Right renal pelvis (tissue), 4 donors: ENCODE measurements at places on chromosomes 11 and 22. TPM values are rescaled to one million over a fixed set of nuclear protein-coding genes. Genes with fewer than 3 reads are reported as not detected.

DNA sequence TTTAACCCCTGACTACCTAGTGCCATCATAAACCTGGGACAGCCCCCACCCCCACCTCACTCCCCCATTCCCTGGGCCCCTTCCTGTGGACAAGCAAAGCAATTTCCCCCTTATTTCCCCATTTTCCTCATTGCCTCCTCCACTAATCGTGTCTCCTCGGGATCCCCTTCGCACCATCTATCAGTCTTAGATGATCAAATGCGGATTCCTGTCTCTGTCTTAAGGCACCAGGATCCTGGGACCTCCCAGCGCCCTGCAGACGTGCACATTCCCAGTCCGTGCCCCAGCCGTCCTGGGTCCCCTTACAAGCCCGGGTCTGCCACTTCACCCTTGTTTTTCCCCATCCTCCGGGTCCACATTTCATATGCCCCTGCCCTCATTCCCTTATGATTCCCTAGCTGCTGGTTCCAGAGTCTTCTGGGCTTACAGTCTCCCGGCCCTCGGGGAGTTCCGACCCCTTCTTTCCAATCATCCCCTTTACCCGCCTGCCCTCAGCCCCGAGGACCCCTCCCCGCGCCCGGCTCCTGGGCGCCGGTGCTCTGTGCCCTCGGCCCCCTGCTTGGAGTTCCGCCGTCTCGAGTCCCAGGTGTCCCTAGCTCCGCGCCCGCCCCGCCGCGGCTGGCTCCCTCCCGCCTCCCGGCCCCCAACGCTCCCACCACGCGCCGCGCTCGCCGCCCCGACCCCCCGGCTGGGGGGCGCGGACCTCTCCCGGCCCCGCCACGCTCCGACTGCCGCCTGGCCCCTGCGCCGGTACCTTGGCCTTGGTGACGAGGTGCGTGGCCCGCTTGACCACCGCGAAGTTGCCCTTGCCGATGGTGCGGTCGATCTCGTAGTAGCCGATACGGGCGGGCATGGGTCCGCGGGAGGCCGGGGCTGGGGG lies 599 bp downstream of the SIK3 start:
- no peak for DNase-seq

DNA sequence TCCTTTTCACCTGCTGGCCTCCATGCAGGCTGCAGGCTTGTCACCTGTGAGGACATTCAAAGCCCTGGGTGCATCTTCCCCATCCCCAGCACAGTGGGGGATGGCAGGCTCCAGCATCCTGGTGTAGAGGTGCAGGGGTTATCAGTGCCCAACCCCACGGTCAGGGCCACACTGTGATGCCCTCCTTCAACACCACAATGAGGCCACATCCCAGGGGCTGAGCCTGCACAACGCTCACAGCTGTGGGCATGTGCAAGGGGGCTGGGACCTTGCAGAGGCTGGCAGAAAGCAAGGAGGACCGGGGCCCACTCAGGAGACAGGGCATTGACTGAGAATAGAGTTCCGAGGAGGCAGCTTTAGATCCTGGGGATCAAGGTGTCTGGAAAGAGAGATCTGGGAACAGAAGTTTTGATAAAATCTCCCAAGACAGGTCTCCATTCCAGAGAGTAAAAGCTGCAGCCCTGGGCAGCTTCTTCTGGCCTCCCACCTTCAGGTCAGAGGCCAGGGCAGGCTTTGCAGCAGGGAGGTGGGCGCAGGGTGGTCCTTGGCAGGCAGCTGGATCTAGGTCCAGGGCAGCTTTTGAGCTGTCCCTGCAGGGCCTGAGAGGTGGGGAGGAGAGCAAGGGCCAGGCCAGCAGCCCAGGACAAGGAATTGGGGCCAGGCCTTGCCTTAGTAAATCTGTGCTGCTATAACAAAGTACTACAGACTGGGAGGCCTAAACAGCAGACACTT lies 250.8 kb upstream of the B3GAT1 start:
- no peak for DNase-seq

The HYOU1 gene
- polyA plus RNA-seq = 118 TPM

The MMP3 gene
- polyA plus RNA-seq = not detected

- no peak for DNase-seq
Measured at GRCh38 chr22:30926706-30927105, 41.9 kb downstream of the MORC2 start.

- DNase-seq = no peak
Measured at GRCh38 chr22:18157714-18158028, 7.7 kb downstream of the USP18 start.

DNA sequence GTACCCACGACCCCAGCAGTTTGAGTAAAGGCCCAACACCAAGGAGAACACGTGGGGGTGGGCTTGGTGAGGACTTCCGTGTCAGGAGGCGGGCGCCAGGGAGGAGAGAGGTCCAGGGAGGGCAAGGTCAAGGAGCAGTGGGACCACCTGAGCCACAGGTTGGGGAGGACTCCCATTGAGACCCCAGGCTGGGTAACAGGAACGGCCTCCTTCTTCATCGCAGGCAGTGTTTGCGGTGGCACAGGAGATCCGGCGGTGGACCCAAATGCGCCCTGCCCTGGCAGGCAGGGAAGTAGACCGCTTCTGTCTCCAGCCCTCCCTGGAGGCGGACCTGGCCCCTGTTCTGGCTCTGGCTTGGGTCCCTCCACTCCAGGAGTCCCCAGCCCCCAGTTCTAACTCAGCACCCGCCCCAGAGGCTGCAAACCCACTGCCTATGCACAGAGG lies 5.9 kb upstream of the TBX1 start:
- no peak for DNase-seq

The TNRC6B gene
- 11.8 TPM for polyA plus RNA-seq

DNA sequence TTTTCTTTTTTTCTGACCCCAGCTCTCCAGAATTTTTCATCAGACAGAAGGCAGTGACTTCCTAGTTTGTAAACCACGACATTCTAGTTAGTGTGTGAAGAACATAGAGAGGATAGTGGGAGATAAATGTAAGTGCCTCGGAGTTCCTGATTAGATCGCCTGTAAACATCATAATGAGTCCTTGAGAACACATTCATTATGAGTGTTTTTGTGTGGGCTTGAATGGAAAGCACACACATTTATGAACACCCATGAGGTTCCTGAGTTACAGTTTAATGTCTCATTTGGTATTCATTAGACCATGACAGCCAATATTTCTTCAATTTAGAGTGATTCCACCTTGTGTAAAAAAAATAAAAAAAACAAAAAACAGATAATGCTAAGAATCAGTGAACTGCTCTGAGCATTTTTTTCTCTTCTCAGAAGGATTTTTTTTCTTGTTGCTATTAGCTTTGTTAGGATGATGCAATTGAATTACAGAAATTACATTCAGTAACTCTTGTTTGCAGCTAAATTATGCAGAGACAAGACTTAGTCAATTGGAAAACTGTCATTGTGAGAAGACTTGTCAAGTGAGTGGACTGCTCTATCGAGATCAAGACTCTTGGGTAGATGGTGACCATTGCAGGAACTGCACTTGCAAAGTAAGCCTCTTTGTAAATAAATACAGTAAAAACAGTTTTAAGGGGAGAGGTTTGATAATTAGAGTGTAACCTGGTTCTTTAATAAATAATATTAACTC lies 257.6 kb downstream of the NELL1 start:
- no peak for DNase-seq

DNA sequence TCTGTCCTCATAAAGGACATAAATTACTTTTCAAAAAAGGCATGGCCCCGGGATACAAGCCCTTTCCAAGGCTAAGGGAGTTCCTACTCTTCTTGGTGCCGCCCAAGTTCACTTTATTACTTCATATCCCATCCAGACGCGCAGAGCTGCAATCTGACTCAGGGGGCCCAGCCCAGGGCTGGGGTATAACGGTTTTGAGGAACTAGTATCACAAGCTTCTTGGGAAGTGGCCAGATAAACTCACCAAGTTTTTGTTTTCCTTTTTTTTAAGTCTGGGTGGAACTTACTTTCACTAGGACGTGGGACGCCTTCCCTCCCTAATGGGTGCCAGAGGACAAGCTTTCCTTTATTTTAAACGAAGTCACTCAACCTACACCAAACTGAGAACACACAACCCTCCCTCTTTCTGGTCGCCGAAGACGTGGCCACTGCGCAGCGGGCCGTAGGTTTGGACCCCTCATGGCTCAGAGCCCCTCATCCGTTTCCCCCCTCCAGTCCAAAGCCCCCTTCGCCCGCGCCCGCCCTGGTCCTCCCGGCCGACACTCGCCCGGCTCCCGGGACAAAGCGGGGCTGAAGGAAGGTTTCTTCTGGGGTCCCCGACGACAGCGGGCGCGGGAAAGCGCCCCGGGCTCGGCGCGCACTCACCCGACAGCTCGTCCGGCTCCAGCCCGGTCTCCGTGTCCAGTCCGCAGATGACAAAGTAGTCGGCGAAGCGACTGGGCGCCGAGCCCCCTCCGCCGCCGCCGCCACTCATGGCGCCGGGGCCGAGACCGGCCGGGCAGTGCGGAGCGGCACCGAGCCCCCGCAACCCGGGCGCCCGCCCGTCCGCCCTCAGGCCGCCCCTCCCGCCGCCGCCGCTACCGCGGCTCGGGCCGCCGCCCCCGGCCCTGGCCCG lies 587 bp downstream of the DENND5A start:
- peak; percentile 65 for DNase-seq

The LRRC4C gene
- polyA plus RNA-seq = 11.0 TPM

The WNT7B gene
- polyA plus RNA-seq = 15.6 TPM

The RPS6KA4 gene
- polyA plus RNA-seq = 11.5 TPM

DNA sequence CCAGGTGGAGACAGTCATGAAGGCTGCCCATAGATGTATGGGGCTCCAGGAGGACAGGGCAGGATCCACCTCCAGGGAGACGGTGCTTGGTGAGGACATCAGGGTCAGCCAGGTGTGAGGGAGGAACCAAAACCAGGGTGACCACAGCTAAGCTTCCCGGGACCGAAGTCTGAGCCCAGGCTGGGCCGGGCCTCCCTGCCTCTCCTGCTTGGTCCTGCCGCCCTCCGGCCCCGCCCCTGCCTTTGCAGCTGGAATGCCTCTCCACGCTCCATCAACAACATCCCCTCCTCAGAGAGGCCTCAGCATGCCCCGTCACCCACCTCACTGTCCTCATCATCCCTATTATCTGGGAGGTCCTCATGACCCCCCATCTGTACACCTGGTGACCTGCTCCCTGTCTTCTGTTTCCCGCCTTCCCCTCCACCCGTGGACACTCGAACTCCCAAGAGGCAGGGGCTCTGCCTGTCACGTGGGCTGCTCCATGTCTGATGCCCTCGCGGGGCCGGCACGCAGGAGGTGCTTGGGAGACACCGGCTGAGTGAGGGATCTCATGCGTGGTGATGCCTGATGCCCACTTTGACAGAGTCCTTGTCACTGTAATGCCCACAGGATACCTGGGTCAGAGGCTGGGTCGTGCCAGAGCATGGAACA lies 59.4 kb downstream of the RTL6 start:
- no peak for DNase-seq
